Stimulated activated CD4-positive, alpha-beta T cell treated with anti-CD3 and anti-CD28 coated beads, Interleukin-12 subunit alpha, Interleukin-12 subunit beta, amount 100 ng/mL, for 4 hours (primary cell): ENCODE measurements at places on chromosomes 1 and 21.
A peak's percentile ranks its signal among the peaks of the same experiment; 100 is the strongest.

- no peak for DNase-seq
These were observed 80.4 kb upstream of the EFHD2 start for GRCh38 chr1:15329104-15329820.

- DNase-seq, result no peak
These were observed 88.4 kb downstream of the SMYD2 start for GRCh38 chr1:214369364-214369763.

GRCh38 chr1:237146241-237146640 lies 104.3 kb downstream of the RYR2 start:
- DNase-seq, result no peak

DNA sequence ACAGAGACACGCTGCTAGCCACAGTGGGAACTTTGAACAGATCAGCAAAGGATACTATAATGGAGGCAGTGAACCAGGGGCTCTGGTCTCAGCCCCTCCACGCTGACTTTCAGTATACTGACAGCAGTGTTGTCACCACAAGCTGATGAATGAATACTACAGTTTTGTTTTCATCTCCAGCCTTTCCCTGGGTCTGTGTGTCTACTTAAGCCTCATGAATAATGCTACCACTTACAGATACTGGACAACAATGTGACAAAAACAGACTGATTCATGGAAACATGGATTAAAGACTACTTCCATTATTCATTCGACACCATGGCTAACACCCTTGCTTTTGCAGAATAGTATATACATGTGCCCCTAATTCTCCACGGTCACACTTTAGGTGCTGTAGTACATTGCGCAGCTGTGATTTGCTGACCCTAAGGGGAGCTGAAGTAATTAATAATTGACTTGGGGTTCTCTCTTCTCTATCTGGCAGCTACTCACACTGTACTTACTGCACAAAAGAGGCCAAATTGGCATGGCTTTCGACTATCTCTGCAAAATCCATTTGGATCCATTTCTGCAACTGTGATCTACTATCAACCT lies 203.2 kb upstream of the LYPLAL1 start:
- no peak for DNase-seq

GRCh38 chr21:30769724-30770431 lies 14.7 kb upstream of the KRTAP21-1 start:
- no peak for DNase-seq

DNA sequence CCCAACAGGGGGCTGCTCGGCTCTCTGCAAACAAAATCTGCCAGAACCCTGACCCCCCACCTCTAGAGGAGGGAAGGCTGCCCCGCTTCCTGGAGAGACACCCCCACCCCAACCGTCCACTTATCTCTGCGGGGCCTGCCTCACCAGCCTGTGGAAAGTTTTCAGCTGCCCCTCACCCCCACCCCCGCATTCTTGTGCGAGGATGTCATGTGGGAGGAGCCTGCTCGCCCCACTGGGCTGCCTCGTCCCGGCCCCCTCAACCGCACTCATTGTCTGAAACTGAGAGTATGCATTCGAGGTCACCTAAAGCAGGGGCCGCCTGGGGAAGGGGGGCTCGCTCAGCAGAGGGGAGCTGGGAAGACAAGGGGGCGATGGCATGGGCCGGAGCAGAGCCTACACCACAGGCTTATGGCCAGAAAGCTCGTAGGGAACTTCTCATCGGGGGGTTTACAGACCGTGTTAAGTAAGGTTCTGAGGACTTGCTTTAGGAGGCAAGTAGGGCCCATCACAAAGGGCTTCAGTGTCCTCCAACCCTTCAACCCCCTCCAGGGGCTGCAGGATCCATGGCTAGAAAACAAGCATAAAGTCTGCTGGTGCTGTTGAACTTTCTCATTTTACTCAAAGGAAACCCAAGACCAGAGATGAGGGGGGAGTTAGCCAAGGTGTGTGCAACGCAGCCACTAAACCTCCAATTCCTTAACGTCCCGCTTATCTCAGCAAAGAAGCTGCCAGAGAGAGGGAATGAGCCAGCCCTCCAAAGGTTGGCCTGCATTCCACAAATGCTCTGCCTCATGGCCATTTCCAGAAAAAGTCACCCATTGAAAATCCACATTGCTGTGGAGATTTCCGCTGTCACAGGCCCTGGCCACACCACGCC lies 9.4 kb downstream of the EPHA2 start:
- no peak for DNase-seq

DNA sequence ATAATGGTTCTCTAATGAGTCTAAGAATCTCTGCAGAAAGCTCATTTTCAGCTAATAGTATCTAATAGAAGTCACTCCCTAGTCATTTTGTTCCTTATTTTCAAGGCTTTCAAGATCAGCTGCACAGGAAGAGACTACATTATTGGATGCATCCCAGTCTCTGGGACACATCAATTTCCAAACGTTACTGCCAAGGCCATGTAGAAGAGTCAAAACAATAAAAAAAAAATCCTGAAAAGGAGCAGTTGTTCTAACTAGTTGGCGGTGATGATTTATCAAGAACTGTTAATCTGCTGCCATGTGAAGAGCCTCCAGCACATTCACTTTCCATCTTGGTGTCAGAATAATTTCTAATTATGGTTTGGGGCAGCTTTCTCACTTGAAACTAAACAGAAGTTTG lies 5.7 kb downstream of the DDAH1 start:
- no peak for DNase-seq

- DNase-seq, result no peak
These were observed 168.8 kb upstream of the B3GALT2 start for GRCh38 chr1:193355178-193355577.

GRCh38 chr1:74771913-74772515 lies 39.1 kb downstream of the TYW3 start:
- no peak for DNase-seq

DNA sequence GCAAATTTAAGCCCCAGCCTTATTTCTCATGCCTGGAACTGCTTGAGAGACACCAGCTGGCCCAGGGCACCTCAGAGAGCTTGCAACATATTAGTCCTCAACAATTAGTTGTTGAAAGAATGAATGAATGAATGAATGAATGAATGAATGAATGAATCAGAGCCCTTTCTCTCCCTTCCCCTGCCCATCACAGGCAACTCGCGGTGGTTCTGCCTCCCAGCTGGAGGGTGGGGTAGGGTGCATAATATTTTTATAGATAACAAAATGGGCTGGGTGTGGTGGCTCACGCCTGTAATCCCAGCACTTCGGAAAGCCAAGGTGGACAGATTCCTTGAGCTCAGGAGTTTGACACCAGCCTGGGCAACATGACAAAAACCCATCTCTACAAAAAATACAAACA lies 110.1 kb downstream of the CCDC185 start:
- no peak for DNase-seq

- no peak for DNase-seq
These were observed 123.9 kb upstream of the PPP2R5A start for GRCh38 chr1:212161231-212161781.

DNA sequence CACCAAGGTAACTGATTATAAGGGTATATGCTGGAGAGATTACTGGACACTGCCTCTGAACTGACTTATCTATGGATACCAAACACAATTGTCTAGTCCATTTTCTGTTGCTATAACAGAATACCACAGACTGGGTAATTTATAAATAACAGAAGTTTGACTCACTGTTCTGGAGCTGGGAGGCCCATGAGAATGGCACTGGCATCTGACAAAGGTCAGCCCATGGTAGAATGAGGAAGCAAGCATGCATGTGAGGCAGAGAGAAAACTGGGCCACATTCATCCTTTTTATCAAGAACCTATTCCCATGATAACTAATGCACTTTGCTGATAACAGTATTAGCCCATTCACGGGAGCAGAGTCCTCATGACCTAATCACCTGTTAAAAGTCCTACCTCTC lies 37.4 kb downstream of the FCER1A start:
- no peak for DNase-seq

- DNase-seq, result no peak
These were observed 19.3 kb upstream of the RAB3GAP2 start for GRCh38 chr1:220291580-220291979.

- no peak for DNase-seq
These were observed 228.3 kb upstream of the DEPDC1 start for GRCh38 chr1:68725001-68725752.

DNA sequence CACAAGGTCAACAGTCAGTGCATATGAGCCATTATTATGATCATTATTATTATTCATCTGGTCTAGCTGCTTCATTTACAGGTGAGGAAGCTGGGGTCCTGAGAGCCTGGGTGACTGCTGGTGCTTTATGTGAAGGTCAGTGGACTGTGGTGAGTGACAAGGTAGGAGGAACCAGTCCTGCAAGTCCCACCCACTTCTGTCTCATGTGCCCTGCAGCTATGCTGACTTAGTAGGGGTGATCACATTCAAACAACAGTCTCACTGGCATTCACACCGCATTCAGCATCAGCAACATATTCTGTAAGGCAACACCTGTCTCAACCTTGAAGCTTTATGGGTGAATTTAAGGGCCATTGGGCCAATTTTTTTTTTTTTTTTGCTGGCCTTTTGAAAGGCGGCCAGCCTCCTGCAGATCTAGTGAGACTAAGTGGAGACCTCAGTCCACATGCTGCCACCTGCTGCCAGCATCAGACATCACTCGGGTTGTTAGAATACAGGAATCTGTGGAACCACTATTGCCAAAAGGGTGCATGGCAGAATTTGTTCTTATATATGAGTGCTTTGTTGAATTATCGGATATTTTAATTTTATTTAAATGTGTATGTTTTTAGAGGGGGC lies 59.9 kb upstream of the CACNA1E start:
- DNase-seq, result peak; percentile 15

- no peak for DNase-seq
These were observed at the start of gene CFAP141 for GRCh38 chr1:154206196-154206595. CFAP141 (minus strand) TSS chr1:154206333; CDS start chr1:154206307, 26 bp downstream.

- DNase-seq, result no peak
These were observed 619.4 kb upstream of the ADAMTS5 start for GRCh38 chr21:27586326-27586725.

- no peak for DNase-seq
These were observed 487.3 kb upstream of the PTBP2 start for GRCh38 chr1:96234299-96234698.

DNA sequence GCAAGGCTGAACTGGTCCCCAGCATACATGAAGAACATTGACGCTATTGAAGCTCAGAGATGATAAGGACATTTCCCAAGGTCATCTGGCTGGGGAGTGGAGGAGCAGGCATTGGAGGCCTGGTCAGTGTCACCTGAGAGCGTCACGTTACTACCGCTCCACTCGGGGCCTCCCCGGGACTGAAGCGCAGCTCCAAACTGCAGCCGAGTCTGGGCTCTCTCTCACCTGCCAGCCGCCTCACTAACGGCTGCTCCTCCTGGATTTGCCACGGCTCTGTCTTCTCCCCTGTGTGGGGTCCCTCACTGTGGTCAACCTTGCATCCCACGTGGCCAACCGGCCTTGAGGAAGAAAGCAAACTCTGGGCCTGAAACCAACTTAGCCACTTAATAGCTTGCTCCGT lies 111.3 kb downstream of the ADSS2 start:
- no peak for DNase-seq

GRCh38 chr1:90821788-90822359 lies 104.8 kb upstream of the BARHL2 start:
- DNase-seq, result no peak

GRCh38 chr1:221633841-221634409 lies 108.0 kb downstream of the DUSP10 start:
- no peak for DNase-seq

DNA sequence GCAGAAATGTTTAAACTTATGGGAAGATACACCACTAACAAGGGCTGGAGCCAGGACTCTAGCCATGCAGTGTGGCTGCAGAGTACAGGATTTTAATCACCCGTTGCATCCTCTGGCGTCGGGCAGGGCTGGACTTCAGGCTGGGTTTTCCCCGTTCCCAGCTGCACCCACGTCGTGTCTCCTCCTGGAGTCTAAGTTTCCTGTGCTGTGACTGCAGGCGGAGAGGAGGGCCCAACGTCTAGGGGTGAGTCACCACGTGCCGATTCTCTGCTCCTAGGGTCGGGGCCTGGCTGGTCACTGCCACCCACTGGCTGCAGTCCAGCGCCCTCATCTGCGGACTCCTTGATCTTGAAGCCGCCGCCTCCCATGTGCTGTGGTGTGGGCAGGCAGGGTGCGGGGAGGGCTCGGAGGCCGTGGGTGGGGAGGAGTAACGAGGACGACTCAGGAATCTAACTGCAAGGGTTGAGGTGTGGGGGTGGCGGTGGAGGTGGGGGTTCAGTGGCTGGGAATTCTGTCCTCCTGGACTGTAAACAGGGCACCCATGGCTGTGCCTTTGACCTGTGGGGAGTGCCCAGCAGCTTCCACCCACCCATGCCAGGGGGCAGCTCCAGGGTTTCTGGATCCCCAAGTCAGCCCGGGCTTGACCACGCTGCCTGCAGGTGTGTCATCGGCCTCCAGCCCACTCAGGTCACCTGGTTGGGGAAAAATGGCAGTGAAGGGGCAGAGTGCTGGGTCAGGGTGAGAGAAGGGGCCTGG lies 77.8 kb downstream of the ALPL start:
- DNase-seq, result no peak

GRCh38 chr1:21781815-21782348 lies 1.1 kb downstream of the USP48 start:
- DNase-seq, result no peak

- DNase-seq, result peak; percentile 30
These were observed 1.3 kb downstream of the ABCG1 start for GRCh38 chr21:42220138-42220701.

- no peak for DNase-seq
These were observed 246.0 kb upstream of the AJAP1 start for GRCh38 chr1:4408380-4408779.

DNA sequence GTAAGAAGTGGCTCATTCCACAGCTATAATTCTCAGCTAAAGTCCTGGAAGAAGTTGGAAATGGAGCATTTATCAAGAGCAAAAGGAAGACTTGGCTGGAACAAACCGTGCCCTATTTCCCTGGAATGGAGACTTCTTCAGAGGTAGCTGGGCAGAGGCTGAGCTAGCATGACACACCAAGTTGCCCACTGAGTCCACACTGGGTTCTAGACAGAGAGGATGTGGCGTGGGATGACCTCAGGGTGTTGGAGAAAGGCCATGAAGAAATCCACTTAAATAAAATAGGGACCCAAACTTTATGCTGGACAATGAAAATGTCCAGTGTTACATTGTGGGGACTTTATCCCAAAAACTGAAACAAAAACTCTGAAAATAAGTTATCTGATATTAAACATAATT lies 116.2 kb downstream of the KCNJ6 start:
- DNase-seq, result no peak
